ENCODE measurements at places on chromosomes 6 and 20.
A peak's percentile ranks its signal among the peaks of the same experiment; 100 is the strongest.

GRCh38 chr6:67880939-67881705, 754.0 kb upstream of the ADGRB3 start:
- no peak for DNase-seq

- DNase-seq: no peak
Observed at GRCh38 chr6:56686429-56686828, 43.7 kb upstream of the DST start.

- DNase-seq: no peak
Observed at GRCh38 chr6:142592876-142593275, 291.1 kb downstream of the ADGRG6 start.

- DNase-seq: no peak
Observed at GRCh38 chr6:111922454-111923297, 49.4 kb upstream of the FYN start.

- no peak for DNase-seq
Observed at GRCh38 chr6:6657085-6657819, 68.7 kb downstream of the LY86 start.

- no peak for DNase-seq
Observed at GRCh38 chr6:125190667-125191066, 37.1 kb downstream of the TPD52L1 start.

DNA sequence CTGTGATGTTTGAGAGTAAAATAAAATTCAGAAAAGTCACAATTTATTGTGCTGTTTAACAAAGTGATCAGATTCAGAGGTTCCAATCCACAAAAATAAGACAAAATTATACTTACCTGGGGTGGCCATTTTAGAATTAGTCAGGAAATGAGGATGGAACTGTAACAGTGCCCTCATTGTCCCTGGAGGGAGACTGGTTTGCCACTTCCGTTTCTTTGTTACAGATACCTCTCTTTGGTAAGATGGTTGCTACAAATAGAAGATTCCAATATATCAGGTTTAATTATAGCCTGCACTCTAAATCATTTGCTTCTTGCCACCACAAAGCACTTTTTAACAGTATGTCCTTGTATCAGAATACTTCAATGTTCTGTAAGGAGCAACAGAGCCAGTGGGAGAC, 95.6 kb downstream of the CTNNBL1 start:
- no peak for DNase-seq

DNA sequence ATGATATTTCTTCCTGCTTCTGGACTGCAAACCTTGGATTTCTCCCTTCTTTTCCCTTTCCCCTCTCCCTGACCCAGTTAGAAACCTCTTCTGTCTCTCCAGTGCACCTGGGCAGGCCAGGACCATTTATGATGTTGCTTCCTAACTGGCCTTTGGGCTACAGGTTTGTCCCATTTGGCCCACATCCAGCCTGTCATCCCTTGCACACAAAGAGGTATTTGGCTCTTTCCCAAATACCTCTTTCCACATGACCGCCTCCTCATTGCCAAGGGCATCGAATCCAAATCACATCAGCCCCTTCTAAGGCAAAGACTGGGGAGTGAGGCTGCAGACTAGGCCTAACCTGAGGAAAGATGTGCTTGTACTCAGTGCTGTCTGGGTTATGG, 13.6 kb downstream of the FGD2 start:
- no peak for DNase-seq

DNA sequence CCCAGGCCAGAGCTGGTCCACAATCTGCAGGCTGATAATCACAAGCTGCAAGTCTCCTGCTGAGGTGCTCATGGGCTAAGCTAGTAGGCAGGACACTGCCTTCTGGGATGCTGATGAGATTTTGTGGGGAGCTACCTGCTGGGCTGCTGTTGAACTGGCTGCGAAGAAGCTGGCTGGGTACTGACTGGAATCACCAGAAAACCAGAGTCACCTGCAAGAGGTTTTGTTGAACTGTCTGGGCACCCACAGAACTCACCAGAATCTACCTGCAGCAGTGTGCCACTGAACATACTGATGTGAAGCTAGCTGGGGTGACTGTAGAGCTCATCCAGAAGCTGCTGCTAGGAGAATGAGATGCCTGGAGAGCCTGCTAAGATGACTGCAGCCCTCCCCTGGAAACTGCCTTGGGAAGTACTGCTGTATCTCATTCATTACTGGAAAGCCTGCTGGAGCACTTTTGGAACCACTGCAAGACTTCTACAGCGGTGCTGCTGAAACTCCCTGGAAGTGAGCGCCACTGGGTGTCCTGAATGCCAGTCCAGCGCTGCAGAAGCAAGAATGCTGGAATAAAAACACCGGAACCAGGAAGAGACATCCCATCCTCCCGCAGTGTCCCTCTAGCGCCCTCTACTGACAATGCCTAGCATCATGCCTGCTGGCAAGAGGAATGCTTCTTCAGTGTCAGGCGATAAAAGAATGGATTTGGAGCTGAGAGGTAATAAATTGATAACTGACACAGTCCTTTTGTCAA, 64.9 kb upstream of the ARHGAP18 start:
- DNase-seq: no peak

DNA sequence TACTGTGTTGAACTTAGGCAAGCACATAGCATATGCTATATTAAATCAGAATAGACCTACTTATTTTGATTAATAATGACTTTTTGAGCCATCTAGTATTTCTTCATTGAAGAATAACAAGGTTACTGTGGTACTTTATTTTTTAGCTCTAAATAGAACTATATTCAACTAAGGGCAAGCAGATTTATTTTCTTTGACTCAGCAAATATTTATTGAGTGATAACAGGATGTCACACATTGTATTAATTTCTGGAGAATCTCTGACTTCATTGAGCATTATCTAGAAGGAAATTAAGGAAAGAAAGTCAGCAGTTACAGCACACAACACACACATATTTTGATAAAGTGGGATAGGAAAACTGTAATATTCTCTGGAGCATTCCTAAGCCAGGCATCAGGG, 407.4 kb downstream of the CD109 start:
- DNase-seq: no peak

- DNase-seq: no peak
Observed at GRCh38 chr6:113651920-113652319, 205.2 kb upstream of the MARCKS start.

- DNase-seq: no peak
Observed at GRCh38 chr6:149202952-149203351, 114.6 kb upstream of the TAB2 start.

DNA sequence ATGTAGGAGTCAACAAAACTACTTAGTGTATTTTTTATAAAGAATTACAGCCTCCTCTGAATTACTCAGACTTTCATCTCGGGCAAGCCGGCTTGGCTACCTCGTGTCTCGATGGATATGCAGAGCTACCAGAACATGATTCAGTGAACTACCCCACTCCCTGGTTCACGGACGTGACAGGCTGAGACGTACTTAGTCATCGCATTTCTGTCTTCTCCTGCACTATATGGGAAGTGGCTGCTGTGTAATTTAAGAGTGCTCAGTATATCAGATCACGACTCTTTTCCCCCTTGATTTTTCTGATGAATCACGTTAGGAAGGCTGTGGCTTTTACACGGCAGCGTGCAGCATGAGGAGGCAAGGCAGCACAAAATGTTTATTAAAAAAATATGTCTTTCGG, 302.7 kb upstream of the ZFP64 start:
- no peak for DNase-seq

DNA sequence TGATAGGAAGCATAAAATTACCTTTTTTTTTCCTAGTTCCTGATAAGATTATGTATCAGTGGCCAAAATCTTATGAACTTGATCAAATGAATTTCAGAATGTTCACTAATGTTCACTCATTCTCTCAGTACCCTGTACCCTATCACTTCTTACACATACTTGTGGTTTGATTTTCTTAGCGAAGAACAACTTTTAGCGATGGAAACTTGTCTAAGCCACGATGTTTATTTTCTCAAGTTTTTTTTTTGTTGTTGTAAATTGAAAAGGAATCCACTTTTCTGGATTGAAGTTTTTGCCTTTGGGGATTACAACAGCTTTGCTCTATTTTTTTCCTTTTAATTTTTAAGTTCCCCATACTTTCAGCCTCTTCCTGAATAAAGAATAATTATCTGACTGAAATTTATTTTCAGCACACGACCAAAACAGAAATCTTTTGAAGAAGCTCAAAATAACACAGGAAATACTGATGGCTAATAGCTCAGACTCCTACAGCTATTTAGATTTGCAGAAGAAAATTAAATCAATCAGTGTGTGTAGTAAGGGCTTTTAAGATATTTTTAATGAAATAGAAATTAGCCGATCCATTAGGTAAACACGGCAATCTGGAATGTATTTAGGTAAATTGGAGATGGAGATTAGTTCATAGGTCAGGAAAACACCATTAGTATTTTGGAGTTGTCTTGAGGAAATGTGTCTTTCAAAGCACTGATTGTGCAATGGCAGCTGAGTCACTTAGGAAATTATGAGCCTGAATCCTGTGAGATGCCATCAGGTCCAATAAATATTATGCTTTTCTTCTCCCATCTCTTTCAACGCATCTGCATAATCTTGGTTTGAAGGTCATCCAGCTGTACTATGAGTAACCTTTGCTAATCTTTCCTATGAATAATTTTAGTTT, 217.5 kb downstream of the GJA1 start:
- DNase-seq: peak; percentile 3

DNA sequence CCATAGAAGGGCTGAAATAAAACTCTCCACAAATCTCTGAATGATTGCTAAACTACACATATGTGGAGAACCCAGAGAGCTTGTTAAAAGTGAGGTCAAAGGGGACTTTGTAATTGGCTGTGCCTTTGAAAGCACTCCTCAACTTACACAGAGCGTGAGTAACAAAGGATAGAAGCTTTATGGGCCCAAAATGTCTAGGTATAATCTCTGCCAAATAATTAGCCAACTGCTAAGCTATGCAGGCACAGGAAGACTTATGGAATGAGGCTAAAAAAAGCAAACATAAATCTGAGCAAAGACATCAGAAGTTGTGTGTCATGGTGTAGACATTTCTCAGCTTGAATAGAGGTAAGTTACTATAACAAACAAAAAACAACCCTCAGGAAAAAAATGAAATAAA, 23.3 kb upstream of the UST start:
- DNase-seq: no peak

DNA sequence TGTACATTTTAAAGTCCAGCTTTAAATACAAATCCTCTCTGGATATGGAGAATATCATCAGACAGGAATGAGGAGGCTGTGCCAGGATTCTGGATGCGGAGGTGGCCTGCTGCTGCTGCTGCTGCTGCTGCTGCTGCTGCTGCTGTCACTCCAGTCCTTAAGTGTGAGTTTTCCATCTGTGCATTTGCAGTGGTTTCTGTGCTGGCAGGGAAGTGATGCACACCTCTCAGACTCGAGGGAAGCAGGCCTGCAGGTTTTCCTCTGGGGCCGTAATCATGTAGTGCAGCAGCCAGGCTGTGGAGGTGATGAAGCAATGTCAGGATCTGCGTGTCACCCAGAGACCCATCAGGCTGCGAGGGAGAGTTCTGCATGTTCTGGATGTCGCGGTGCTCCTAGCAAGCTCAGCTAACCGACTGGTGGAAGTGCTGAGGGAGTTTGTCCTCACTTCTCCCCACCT, 32.0 kb downstream of the CFAP61 start:
- no peak for DNase-seq

- DNase-seq: no peak
Observed at GRCh38 chr6:44624226-44624625, 236.7 kb downstream of the CDC5L start.

DNA sequence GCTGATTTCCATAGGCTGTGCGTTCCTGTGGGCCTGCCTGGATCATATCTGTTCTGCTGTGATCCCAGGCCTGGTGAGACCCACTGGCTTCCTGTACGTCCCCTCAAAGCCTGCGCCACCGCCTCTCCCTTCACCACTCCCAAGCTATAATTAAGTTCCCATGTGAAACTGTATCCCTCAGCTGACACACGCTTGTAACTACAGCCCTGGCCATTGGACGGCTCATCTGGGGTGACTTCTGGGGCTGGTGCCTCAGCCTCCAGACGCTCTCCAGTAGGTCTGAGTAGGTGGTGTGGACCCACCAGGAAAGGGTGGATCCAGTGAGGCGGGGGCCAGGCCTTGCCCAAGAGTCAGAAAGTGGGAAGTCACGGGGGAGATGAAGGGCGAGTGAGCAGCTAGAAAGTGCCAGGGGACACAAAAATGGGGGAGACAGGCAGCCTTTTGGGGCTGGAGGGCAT, 21.0 kb downstream of the PPARD start:
- DNase-seq: peak; percentile 20

DNA sequence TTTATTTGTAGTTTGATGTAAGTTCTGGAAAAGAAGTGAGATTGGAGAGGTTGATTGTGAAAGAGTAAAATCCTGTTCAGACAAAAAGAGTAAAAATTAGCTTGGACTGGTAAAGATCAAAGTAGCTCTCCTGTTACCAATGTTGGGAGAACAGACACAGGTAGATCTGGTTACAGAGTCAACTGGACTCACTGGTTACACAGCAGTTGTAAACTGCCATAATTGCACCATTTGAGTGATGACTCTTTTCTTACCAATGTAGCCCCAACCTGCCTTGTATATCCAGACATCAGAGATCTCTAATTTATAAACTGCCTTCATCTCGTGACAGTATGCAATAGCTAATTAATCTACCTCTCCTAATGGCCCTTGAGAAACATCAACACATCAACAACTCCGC, 165.6 kb upstream of the PRSS16 start:
- no peak for DNase-seq

DNA sequence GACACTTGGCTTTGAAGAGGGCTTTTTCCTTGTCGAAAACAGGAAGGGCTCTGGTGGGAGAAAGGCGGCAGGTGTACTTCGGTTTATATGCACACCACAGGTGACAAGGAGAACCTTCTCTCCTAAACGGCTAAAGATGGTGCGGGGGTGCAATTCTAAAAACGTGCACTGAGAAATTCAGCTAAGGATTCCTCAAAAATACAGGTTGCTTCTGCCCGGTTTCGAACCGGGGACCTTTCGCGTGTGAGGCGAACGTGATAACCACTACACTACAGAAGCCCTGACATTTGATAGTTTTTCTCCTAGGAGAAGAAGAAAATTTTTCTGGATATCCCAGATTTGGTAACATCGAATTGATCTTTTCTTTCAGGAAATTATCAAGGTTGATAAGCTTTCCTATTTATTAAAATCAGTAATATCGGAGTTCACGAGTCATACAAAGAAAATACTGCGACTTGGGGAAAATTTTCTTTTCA, 32.0 kb downstream of the POM121L2 start:
- DNase-seq: no peak

Data from SIG-M5 (cell line).